ENCODE measurements at places on chromosomes 16 and 17. TPM values are rescaled to one million over a fixed set of nuclear protein-coding genes. Genes with fewer than 3 reads are reported as not detected.

The TAC4 gene
- total RNA-seq = not detected

The NOXO1 gene
- total RNA-seq = not detected

The PLXDC1 gene
- 9.6 TPM for total RNA-seq

The KRT15 gene
- total RNA-seq = not detected

The CACNB1 gene
- total RNA-seq = 5.5 TPM

The JPH3 gene
- total RNA-seq = 0.09 TPM

DNA sequence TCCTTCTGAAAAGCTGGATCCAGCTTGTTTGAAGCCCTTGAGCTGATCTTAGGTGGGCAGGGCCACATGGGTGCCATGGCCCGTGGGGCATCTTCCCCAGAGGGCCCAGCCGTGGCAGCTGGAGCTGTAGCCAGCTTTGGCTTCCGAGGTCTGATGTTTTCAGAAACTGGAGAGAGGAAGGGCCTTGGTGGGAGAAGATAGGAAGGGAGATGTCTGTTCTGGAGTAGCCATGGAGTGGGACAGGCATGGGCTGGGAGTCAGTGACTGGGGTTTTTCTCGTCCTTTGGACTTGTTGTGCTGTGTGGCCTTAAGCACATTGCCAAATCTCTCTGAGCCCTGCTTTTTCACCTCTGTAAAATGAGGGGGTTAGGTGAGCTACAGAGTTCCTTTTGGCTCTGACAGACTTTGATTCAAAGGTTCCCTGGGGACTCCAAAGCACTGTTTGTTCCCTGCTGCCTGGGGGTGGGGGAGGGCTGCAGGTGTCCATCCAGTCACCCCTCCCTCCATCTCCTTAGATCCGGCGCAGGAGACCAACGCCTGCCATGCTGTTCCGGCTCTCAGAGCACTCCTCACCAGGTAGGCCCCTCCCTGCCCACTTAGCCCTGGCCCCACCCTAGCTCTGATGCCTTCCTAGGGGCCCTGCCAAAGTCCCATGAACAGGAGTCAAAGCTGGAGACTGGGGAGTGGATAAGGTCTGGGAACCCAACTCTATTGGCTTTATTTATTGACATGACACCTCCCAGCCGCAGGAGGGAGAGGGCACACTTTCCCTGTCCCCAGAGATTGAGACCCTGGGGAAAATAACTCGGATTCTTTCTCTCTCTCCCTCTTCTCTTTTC is 2.1 kb downstream of the PPP1R1B start:
- peaks cover 32% of the 10 kb centered on the region for H3K27me3 ChIP-seq
- H3K36me3 ChIP-seq = no peaks in the 10 kb centered on the region
- no peak overlapping the region for H3K27ac ChIP-seq
- no peak overlapping the region for H3K4me3 ChIP-seq
- H3K4me1 ChIP-seq = no peaks in the 10 kb centered on the region

DNA sequence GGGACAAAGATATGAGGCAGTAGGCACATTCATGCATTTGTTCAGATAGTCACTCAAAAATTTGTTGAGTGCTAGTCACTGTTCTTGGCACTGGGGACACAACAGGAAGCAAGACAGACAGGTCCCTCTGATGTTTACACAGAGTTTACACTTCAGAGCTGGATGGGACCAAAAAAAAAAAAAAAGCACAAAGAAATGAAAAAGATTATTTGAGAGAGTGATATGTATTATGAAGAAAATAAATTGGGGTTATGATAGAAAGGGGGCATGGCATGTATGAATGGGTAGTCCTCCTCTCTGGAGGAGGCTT is 3.5 kb upstream of the YPEL2 start:
- no peak overlapping the region for H3K4me3 ChIP-seq
- DNase-seq = no peak
- no peaks in the 10 kb centered on the region for H3K36me3 ChIP-seq
- H3K27me3 ChIP-seq = no peaks in the 10 kb centered on the region
- peak overlapping the region; percentile 99 for H3K27ac ChIP-seq
- peaks cover 34% of the 10 kb centered on the region for H3K4me1 ChIP-seq

- no peaks in the 10 kb centered on the region for H3K36me3 ChIP-seq
- DNase-seq = no peak
- peaks cover 15% of the 10 kb centered on the region for H3K27me3 ChIP-seq
- H3K27ac ChIP-seq = no peak overlapping the region
- H3K4me1 ChIP-seq = no peaks in the 10 kb centered on the region
Measured at GRCh38 chr16:31410082-31410481, 16.9 kb downstream of the ITGAD start.

GRCh38 chr16:16828913-16829398 is 450.0 kb downstream of the NPIPA7 start:
- H3K4me1 ChIP-seq = no peaks in the 10 kb centered on the region
- peaks cover 10% of the 10 kb centered on the region for H3K27me3 ChIP-seq
- no peaks in the 10 kb centered on the region for H3K36me3 ChIP-seq
- no peak overlapping the region for H3K4me3 ChIP-seq

GRCh38 chr17:30426292-30426691 is 47.6 kb downstream of the CPD start:
- H3K27ac ChIP-seq = no peak overlapping the region
- H3K4me3 ChIP-seq = no peak overlapping the region
- DNase-seq = no peak
- peaks cover 88% of the 10 kb centered on the region for H3K36me3 ChIP-seq
- peaks cover 6% of the 10 kb centered on the region for H3K4me1 ChIP-seq

- H3K27me3 ChIP-seq = no peaks in the 10 kb centered on the region
- H3K27ac ChIP-seq = no peak overlapping the region
- no peak for DNase-seq
- H3K36me3 ChIP-seq = no peaks in the 10 kb centered on the region
- no peaks in the 10 kb centered on the region for H3K4me1 ChIP-seq
Measured at GRCh38 chr17:75301049-75301448, 11.8 kb upstream of the SLC25A19 start.
